ENCODE measurements at places on chromosomes 12 and 14.

- no peak for DNase-seq
Measured at GRCh38 chr14:44529026-44529425, 21.9 kb upstream of the FSCB start.

DNA sequence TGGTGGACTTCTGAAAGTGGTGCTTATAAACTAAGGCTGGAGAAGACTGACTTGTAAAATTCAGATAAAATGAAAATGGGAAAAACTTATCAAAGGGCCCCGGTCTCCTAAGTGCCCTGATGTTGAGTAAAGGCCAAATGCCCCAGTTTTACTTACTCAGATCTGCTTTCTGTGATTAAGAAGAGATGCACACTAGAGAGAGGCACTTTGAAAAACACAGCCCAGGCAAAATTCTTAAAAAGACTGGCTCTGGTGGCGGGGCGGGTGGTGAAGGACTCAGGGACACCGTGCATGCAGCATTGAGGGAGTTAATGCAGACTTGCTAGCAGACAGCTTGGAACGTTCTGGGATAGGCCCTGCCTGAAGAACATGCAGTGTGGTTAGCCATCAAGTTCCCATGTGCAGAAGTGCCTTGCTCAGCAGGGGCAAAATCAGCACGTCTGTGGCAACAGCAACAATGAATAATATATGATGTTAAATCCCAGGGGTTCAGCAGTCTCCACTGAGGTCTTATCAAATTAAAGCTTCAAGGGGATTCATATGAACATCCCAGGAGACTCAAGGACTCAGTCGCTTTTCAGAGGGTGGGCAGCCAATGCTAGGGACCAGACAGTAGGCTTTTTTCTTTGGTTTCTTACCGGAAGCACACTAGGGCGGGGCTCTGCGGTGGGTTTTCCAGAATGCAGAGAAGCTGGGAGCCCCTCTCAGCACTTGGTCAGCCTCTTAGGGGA, 105.0 kb downstream of the DAD1 start:
- DNase-seq = no peak

GRCh38 chr14:90644882-90645281, 171.3 kb downstream of the TTC7B start:
- DNase-seq = no peak

- DNase-seq = no peak
Measured at GRCh38 chr12:34344851-34345522, 322.7 kb downstream of the ALG10 start.

DNA sequence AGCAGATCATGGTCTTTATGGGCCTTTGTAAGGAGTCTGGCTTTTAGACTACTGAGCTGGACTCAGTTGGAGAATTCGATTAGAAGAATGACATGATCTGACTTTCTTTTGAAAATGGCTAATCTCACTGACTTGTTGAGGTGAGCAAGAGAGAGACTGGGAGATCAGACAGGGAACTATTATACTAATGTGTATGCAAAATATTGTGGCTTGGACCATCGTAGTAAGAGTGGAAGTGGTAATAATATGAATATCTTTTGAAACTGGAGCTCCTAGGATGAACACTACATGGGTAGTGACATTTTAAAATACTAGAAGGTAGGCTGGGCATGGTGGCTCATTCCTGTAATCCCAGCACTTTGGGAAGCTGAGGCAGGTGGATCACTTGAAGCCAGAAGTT, 56.2 kb upstream of the CCT2 start:
- no peak for DNase-seq

GRCh38 chr12:84789184-84789583, 123.4 kb downstream of the SLC6A15 start:
- DNase-seq = no peak

GRCh38 chr14:104928391-104929133, 3.9 kb downstream of the PLD4 start:
- no peak for DNase-seq

DNA sequence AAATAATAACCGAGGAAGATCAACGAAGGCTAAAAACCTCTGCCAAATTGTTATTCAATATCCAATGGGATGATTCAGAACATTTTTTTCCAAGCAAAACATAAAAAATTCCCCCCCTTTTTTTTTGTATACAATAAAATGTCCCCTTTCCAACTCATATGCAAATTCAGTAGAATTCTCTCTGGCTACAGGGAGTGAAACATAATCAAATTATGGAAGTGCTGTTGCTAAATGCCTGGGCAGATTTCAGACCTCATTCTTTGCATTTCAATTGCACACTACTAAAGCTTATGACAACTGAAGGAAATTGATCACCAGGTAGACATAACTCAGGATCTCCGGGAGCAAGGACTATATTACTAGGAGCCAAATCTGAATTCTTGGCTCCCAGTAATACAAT, 51.0 kb downstream of the LMNTD1 start:
- no peak for DNase-seq

DNA sequence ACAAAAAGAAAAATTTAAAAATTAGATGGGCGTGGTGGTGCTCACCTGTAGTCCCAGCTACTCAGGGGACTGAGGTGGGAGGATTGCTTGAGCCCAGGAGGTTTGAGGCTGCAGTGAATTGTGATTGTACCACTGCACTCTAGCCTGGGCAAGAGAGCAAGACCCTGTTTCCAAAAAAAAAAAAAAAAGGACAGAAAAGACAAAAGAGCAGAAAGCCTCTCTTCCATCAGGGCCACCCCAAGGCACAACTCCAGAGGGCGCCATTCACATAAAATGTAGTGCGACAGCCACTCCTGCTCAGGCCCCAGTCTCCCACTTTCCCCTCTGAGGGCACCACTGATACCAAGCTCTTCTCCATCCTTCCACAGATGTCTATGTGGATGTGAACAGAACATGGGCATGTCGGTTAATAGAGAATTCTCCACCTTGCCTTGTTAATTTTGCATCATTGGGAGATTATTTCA, 41.8 kb downstream of the DGLUCY start:
- no peak for DNase-seq

GRCh38 chr14:104262515-104263514, 124.4 kb downstream of the KIF26A start:
- DNase-seq = no peak

GRCh38 chr14:52977798-52978197, 26.9 kb upstream of the FERMT2 start:
- DNase-seq = no peak

- DNase-seq = no peak
Measured at GRCh38 chr12:31819427-31819826, 90.6 kb upstream of the AMN1 start.

- DNase-seq = no peak
Measured at GRCh38 chr14:34987180-34987579, 4.4 kb downstream of the SRP54 start.

DNA sequence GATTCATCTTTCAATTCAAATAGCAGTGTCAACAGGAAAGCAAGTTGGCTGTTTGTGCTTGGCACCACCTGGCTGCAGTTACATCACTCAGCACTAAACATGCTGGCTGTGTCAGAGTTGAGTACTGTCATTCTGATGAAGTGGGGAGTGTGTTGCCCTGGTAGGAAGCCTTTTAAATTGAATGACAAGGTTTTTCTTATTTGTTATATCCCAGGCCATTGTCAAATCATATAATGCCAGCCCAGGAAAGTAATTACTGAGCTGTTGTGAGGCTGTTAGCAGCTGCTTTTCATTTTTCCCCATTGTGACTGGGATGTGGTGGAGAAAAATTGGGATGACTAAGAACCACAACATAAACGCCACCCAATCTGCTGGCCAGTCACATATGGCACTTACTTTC, 106.5 kb upstream of the PRKD1 start:
- no peak for DNase-seq

GRCh38 chr14:20684662-20685456, 499 bp downstream of the RNASE4 start:
- peak; percentile 30 for DNase-seq

- peak; percentile 53 for DNase-seq
Measured at GRCh38 chr12:25254271-25254880, 3.6 kb upstream of the KRAS start.

DNA sequence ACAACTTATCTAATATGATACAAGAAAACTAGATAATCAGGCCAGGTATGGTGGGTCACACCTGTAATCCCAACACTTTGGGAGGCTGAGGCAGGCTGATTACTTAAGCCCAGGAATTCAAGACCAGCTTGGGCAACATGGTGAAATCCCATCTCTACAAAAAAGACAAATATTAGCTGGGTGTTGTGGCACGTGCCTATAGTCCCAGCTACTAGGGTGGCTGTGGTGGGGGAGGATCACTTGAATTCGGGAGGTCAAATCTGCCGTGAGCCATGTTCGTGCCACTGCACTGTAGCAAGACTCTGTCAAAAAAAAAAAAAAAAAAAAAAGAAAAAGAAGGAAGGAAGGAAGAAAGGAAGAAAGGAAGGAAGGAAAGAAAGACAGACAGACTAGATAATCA, 27.0 kb downstream of the ZCRB1 start:
- DNase-seq = no peak

- no peak for DNase-seq
Measured at GRCh38 chr12:117395766-117396165, 34.3 kb upstream of the NOS1 start.

DNA sequence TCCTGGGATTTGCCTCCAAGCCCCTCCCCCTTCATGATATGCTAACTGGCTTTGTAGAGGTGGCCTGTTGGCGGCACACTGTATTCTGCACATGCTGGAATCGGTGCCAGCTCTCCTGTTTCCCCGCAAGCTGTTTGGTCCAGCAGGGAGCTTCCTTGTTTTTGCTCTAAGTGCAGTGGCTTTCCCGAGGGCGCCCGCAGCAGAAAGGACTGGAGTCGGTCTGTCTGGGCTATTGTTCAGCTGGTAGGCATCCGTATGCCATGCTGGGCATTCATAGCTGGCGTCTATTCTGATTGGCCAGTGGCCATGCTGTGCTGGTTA, 88.9 kb upstream of the MED13L start:
- DNase-seq = no peak

DNA sequence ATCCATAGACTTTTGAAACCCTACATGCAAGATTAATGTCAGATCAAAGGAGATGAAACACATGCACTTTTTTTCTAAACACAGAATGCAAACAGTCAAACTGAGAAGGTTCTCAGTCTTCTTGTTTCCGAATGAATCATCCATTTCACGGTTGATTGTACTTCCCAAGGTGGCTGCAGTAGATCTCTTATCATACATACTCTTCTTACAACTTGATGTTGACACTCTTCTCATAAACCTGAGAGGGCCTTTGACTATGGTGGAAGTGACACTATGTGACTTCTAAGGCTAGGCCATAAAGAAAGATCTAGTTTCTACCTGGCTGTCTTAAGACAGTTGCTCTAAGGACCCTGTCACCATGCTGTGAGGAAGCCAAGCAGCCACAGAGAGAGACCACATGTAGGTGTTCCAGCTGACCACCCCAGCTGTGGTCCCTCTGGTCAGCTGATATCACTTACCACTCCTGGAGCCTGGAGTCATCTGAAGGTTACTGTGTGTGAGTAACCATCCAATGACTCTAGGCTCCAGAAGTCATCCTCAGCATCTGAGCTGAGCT, 67.2 kb upstream of the HMGA2 start:
- no peak for DNase-seq

DNA sequence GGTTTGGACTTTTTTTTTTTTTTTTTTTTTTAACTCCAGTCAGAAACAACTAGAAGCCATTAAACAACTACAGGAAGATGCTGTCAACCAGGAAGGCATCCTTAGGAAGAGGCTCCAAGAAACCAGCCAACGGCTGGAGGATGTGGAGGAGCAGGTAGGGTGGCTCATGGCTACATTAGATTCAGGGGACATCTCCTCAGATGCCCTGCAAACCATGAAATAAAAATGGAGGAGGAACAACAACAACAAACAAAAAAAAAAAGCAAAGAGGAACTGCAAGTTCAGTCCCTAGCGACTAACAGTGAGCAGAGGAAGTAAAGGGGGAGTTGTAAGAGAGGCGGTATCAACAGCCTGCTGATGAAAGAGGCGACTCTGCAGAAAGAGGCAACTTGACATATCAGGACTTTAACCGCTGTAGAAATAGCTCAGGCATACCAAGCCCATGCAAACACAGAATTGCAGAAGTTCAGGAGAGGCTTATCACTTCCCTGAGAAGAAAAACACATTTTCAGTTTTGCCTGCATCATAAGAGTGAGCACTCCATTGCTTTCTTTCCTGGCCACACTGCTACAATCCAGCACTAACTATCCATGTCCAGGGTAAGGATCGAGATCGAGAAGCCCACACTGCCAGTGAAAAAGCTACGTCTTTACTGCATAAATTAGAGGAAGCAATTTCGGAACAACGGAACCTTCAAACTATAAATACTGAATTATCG, 103.5 kb upstream of the BCAT1 start:
- DNase-seq = no peak

GRCh38 chr12:92438641-92439419, 264.0 kb upstream of the PLEKHG7 start:
- no peak for DNase-seq

DNA sequence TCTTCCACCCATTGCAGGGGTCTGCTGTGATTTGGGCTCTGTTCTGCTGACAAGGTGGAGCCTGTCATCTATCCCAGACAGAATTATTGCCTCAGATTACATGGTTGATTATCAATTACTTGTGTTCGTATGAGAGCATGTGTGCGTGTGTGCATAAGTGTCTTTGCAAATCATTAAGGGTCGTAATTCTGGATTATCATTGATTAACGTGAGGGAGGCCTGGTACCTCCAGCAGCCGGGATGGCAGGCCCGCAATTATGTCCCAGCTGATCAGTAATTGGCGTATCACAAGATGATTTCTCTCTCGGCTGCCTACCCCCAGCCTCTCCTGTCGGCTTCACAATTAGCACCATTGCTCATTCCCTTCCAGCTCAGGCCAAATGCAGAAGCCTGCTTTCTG, 29.6 kb upstream of the IRF2BPL start:
- DNase-seq = no peak

All from HFFc6 (cell line).